ENCODE measurements at places on chromosomes 2 and 18.
A peak's percentile ranks its signal among the peaks of the same experiment; 100 is the strongest.

DNA sequence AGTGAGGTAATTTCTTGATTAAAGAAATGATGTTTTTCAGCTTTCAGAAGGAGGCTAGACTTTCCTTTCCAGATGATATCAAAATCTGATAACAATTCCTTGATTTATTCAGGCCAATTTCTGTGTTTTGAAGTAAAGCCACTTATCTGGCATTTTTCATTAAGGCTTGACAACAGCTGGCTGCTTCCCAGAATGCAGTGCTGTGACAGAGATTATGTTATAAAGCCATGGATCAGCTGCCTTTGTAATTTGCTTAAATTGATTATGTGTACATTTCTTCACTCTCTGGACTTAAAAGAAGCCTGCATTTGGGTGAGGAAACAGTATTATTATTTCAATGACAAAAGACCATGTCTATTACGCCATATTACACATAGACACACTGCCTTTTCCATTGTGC lies 136.0 kb downstream of the PLCL1 start:
- no peak for DNase-seq

- DNase-seq: no peak
Measured at GRCh38 chr2:98532756-98533155, 75.6 kb downstream of the COA5 start.

GRCh38 chr2:46847185-46847710 lies 68.4 kb downstream of the MCFD2 start:
- no peak for DNase-seq

DNA sequence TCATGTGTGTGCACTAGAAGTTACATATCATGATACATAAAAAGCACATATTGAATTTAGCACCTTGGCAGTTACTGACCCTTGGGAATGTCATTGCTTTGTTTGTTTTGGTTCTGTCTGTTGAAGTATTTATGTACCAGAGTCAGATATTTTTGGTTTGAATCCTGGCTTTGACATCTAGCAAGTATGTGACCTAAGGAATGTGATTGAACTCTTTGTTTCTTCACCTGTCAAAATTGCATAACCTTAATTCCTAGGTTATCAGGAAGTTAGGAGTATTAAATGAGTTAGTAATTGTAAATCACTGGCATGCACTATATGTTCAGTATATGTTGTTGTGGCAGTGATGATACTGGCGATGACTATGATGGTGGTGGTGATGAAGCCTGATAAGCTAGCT lies 1003.5 kb upstream of the NRXN1 start:
- DNase-seq: no peak

DNA sequence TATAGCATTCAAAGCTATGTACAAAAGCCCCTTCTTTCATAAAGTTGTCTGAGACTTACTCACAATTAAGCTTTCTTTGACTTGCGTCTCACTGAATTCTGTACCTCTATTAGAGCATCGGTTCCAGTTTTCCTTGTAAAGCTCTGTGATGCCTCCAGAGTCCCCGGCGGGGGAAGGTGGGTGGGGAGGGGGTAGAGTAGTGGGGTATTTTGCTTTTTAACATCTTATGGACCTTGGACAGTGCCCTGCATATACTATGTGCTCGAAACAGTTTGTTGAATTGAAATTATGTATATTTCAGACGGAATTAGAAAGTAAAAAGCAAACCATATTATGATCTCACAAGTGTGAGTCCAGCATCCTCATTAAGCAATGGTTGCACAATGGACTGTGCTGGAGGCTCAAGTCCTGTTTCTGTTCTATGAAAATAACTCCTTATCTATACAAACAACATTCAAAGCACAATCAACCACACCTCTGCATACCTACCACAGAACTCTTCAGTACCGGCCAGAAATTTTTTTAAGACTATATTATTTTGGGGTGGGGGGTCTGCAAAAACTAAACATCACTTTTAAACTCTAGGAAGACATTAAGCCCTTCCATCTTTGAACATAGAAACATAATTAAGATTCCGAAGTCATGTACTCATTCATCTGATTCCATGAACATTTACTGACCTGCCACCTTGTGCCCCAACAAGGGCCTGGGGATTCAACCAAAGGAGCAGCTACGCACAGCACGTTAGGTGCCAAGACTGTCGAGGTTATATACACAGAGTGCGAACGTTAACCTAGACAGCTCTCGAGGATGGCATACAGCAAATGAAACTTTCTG lies 908 bp downstream of the STAT1 start:
- DNase-seq: no peak

- DNase-seq: no peak
Measured at GRCh38 chr2:213166109-213166508, 14.7 kb upstream of the IKZF2 start.

- DNase-seq: no peak
Measured at GRCh38 chr18:57784034-57784800, 18.9 kb downstream of the ATP8B1 start.

DNA sequence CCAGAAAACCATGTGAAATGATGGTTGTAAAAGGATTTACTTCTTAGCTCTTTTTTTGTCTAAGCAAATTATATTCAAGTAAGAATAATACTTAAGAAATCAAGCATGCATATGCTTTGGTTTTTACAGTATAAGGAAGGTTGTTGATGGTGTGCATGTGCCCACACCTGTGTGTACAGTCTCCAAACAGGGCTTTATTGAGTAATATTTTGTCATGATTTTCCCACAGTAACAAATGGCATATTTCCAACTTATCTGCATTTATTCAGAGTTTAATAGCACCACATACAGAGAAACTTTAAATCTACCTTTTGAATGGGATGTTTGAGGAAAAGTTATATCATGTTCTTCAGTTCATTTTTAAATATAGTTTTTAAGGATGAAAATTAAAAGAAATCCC lies 76.5 kb upstream of the DSG1 start:
- no peak for DNase-seq

- no peak for DNase-seq
Measured at GRCh38 chr2:209463226-209463625, 39.4 kb downstream of the MAP2 start.

DNA sequence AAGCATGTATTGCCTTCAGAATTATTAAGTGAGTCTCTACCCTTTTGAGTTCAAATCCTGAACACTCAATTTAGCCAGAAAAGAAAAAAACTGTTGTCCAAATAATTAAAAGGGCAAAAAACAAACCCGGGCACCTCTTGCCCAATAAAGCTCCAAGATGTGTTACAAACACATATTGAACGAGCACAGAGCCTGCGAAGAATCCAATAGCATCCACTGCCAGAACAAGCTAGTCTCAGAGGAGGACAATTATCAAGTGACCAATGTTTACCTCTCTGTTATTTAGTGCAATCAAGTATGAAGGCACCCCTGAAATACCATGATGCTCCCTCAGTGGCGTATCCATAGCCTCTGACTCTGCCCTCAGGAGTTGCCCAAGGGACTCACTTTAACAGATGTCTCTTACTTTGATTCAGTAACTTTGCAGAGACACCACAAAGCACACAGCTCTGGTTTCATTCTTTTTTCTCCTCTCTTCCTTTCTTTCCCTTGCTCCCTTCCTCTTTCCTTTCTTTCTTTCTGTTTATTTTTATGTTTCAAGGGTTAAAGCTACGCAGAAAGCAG lies 93.5 kb upstream of the SPATS2L start:
- DNase-seq: no peak

- no peak for DNase-seq
Measured at GRCh38 chr18:77058290-77058835, 74.2 kb downstream of the MBP start.

- peak; percentile 22 for DNase-seq
Measured at GRCh38 chr2:48755473-48755872, at the start of gene LHCGR. Gene LHCGR (minus strand): TSS chr2:48755724. CDS start chr2:48755671, 53 bp downstream.

DNA sequence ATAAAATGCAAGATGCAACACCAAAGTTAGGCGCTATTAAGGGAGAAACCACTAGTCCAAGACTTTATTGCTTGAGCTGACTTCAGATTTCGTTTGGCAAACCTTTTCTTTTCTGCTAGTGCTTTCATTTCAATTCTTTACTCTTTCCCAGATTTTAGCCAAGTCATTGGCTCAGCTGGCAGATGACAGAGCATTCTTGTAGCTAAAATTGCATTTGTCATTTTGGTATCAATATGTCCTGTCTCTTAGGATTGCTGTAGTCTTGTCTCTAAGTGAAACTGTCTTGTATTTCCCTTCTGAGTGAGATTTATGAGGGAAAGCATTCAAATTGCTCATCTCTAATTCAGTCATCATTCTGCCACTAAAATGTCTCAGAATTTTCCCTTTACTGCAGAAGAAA lies 335.1 kb downstream of the METTL4 start:
- DNase-seq: no peak

DNA sequence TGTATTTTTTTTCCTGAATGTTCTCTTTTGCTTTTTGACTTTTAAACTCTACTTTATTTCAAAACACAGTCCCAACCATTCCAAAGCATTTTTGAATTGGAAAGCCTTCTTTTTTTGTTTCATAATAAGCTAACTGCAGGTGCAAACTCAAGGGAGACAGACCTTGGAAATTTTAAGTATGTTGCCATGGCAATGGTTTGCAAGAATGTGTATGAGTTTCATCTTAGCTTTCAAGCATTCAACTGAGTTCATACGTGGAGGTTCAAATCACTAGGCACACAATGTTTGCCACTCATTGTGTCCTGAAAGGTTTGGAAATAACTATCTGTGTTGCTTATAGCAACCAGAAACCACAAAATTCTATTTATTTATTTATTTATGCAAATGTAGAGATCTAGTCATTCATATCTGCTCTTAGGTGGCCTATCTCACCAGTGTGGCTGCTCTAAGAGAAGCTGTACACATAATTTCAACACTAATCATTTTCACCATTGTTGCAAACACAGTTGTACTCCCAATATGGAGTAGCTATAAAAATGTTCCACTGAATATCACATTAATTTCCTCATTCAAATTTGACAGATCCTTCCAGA lies 805.7 kb upstream of the FSHR start:
- no peak for DNase-seq

GRCh38 chr2:234788841-234789240 lies 163.0 kb upstream of the SH3BP4 start:
- DNase-seq: no peak

DNA sequence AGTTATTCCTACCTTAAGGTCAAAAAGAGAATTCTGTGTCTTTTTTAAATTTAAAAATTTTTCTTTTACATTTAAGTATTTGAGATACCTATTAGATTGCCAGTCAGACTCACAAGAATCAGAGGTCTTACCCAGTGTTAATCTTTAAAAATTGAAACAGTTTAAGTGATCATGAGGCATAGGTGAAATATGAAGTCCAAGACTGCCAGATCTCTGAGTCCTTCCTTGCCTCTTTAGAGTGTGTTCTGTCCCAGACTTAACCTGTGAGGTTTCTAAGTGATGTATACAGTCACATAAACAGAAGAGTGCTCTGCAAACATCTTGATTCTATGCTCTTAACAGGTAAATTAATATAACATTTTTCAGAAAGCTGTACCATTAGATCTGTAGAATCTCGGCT lies 40.6 kb downstream of the ACTR3 start:
- DNase-seq: no peak

GRCh38 chr2:194077366-194077765 lies 1579.7 kb upstream of the SLC39A10 start:
- no peak for DNase-seq

DNA sequence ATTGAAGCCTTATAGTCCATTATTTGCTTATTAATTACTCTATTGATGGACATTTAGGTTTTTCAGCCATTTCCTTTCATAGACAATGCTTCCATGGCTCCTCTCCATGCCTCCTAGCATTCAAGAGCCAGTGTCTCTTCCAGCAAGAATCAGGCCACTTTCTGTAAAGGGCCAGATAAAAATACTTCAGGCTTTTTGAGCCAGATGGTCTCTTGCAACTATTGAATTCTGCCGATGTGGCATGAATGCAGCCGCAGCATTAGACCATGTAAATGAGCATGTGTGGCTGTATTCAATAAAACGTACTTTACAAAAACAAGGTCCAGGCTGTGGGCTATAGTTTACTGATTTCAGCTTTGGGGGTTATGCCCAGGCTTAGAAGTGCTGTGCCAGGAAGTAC lies 38.5 kb downstream of the TRAF3IP1 start:
- no peak for DNase-seq

GRCh38 chr18:45844938-45845337 lies 19.5 kb downstream of the SIGLEC15 start:
- no peak for DNase-seq

DNA sequence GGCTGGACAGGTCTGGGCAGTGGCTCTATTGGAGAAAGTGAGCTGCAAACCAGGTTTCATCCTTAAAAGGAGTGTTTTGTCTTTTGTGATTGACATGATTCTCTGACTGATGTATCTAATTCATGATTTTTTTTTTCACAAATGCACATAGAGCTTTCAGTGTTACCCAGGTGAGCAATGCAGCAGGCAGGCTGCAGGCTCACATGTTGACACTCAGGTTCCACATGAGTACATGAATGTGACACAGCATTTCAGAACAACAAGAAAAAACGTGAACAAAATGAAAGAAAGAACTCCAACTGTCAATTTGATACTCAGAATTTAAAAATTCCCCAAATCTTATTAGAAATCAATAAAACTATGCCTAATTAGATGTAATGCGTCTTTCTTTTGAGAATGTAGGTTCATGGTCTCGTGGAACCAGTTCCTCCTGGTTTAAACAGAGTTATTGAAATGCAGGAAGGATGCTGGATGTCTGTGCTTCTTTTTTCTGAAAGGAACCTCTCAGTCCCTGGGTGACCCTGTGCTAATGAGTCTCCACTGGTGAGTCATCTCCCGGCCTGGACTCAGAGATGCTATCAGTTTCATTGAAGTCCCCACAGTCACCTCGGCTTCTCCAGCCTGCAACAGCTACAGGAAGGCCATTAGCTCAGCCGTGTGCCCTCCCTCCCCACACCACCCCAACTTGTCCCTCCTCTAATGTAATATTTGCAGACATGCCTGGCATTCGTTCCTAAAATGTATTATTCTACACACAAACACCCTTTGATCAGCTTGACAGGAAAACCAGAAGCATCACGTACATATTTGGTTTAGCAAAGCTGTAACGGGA lies 430.4 kb downstream of the LPIN1 start:
- no peak for DNase-seq

GRCh38 chr18:11149441-11150270 lies at the start of gene PIEZO2:
Gene PIEZO2 (minus strand): TSS chr18:11149569. CDS start chr18:11148588, 981 bp downstream.
- peak; percentile 63 for DNase-seq

GRCh38 chr18:23585007-23585871 lies 1.1 kb downstream of the NPC1 start:
- no peak for DNase-seq

- no peak for DNase-seq
Measured at GRCh38 chr2:54586062-54586461, 129.9 kb downstream of the SPTBN1 start.

DNA sequence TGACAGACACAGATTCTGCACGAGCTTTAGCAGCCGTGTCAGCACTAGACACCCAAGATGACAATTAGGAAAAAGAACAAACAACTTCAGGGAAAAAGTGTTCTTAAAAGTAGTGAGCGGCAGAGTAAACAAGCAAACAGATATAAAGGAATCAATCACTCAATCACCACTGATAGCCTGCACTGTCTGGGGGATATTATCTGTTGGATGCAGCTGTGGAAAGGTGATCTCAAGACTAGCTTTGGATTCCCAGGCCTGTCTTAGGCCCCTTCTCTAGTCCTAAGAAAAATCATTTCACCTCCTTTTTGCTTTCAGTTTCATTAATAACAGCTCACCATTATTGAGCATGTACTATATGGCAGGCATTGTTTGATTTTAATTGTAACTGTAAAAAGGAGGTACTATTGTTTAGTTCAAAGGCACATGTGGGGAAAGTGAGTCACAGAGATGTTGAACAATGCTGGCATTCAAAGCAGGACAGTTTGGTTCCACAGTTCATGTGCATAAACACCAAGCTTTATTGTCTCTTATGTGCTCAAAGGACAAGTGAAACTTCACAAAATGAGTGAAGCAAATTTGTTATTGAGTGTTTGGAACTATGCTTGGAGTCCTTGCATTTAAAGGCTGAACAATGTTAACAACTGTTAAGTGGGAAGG lies 147.3 kb upstream of the TCF4 start:
- no peak for DNase-seq
